GM12892 (cell line): ENCODE measurements at places on chromosomes 3 and 15.

- DNase-seq = no peak
Observed at GRCh38 chr3:44455318-44455717, 22.2 kb downstream of the ZNF445 start.

- no peak for DNase-seq
Observed at GRCh38 chr15:70327856-70328678, 230.3 kb upstream of the TLE3 start.

DNA sequence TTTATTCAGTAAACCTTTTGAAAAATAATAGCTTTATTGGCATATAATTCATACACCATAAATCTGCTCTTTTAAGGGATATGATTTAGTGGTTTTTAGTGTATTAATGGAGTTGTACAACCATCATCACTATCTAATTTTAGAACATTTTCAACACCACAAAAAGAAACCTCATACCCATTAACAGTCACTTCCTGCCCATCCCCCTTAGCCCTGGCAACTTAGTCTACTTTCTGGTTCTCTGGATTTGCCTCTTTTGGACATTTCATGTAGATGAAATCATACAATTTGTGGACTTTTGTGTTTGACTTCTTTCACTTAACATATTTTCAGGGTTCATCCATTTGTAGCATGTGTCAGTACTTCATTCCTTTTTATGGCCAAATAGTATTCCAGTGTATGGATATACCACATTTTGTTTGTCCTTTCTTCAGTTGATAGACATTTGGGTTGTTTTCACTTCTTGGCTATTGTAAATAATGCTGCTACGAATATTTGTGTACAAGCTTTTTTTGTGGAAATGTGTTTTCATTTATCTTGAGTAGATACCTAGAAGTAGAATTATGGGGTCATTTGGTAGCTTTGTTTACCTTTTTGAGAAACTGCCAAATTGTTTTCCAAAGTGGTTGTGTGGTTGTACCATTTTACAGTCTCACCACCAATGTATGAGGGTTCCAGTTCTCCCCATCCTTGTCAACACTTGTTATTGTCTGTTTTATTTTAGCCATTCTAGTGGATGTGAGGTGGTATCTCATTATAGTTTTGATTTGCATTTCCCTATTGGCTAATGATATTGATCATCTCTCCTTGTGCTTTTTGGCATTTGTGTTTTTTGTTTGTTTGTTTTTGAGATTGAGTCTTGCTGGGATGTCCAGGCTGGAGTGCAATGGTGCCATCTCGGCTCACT, 45.8 kb downstream of the SMAD3 start:
- no peak for DNase-seq

DNA sequence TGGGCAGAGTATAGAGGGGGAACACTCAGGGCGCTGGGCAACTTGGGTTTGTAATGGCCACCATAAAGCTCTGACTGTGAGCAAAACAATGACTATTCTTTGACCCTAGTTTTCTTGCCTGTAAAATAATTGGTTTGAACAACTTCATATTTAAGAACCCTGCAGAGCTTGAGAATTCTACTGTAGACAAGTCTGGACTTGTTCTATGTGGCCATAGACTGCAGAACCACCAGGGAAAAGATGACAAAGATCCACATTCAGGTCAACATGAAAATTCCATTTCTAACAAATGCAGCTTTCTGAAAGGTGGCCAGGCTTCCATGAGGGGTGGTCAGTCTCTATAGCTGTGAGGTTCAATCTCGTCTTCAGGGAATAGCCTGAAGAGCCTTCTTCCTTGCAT, 239.4 kb upstream of the LRRN1 start:
- DNase-seq = no peak

DNA sequence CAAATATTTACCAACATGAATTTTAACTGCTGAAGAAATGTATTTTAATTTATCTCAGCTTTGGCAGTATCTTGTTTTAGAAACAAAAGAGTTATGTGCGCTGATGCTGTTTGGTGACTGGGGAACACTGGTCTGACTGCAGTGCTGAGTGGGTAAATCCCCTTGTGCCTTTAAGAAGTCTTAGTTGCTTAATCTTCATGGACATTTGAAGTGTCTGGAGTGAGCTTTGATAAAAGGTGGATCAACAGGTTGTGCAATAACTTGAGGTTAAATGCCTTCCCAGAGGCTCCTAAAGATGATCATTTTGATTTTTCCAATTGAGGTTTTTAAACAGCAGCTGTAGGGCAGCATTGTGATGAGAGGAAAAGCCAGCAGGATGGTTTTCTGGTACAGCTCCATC, 68.7 kb downstream of the TP63 start:
- no peak for DNase-seq
